H9 (cell line): ENCODE measurements at places on chromosomes 4 and X.

DNA sequence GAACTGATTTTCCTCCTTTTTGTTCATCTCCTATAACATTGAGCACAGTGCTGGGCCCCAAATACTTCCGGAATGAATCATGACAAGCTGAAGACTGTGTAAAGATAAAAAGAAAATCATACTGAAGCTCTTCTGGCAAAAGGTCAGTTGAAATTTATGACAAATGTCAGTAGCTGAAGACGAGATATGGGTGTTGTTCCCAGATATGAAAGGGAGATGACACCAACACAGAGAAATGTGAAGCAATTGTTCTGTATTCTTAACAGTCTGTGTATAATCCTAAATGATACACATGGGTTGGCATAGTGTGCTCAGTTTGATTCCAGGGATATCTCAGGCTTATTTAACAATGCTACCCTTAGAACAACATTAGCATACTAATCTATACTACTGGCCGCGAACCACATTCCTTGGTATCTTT, 170.5 kb upstream of the PITX2 start:
- DNase-seq = no peak

- no peak for DNase-seq
Measured at GRCh38 chr4:22637306-22637705, 55.4 kb upstream of the GBA3 start.

DNA sequence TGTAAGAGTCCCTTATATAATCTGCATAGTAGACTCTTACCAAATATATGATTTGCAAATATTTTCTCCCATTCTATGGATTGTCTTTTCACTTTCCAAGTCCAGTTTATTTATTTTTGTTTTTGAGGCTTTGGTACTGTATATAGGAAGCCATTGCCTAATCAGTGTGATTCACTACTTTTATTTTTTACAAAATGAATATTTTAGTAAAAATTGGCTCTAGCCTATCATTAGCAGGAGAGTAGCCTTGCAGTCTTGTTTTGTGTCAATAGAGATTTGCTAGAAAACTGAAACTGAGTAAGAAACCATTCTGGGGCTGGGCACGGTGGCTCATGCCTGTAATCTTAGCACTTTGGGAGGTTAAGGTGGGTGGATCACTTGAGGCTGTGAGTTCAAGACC, 199.9 kb upstream of the MAB21L2 start:
- no peak for DNase-seq

GRCh38 chr4:85522277-85522676, 47.3 kb downstream of the ARHGAP24 start:
- no peak for DNase-seq

GRCh38 chrX:19697416-19697815, 182.1 kb upstream of the MAP3K15 start:
- no peak for DNase-seq

DNA sequence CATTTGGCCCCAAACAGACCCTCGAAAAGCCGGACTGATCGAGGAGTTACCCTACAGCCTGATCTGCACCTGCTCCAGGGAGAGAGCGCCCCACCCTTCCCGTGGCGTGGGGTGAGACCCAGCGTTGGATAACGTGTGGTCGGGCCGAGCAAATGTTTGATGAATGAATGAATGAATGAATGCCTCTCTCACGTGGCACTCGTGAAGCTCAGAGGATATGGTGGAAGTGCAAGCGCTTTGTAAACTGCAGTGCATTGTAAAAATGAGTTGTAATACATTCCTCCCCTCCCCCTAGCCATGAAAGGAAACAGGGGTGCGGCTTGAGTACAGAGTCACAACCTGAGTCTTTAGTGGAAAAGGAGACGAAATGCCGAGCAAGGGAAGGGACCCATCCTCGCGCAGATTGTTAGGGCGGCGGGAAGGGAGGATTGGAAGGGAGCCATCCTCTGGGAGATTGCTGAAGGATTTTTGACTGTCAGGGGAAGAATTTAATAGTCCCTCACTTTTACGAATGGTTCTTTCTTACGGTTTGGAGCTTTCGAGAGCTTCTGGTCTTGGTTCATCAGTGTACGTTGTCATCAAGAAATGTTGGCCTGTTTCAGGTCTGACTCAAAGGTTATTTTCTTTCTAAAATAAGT, 772 bp upstream of the FBXW7 start:
- DNase-seq = no peak

DNA sequence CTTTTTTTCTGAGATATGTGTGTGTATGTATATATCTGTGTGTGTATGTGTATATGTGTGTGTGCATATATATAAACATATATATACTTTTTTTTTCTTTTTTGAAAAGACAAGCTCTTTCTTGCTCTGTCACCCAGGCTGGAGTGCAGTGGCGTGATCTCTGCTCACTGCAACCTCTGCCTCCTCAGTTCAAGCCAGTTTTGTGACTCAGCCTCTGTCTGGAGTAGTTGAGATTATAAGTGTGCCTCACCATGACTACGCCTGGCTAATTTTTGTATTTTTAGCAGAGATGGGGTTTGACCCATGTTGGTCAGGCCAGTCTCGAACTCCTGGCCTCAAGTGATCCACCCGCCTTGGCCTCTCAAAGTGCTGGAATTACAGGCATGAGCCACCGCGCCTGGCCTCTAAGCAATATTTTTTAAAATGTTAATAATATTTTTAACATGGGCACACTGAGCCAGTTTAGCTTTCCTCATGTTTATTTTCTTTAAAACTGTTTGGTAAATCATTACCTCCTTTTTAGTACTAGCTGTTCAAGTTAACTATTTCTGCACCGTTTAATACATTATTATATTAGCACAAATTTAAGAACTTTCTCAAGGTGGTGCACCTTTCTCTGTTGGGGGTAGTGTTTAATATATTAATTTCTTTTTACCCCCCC, 33.3 kb downstream of the BBS12 start:
- no peak for DNase-seq

- DNase-seq = no peak
Measured at GRCh38 chr4:162841753-162842152, 324.9 kb downstream of the NAF1 start.

- no peak for DNase-seq
Measured at GRCh38 chrX:118718737-118719136, 8.7 kb upstream of the IL13RA1 start.

GRCh38 chr4:182823576-182823975, 93.6 kb downstream of the DCTD start:
- DNase-seq = no peak

DNA sequence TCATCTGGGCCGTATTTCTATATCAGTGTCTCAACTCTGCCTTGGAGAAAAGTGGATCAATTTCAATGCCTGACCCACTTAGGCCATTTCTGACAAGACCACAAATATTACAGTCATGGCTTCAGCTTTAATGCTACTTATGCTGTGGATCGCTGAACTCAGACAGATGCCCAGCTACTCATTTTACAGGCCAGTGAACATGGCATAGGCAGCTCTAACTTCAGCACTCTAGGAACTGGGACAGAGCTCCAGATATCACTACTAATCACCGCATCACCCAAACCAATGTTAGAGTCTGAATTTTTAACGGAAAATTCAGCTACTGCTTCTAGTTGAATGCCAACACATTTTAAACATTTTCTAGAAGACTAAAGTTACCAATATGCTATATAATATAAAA, 809.6 kb upstream of the FRG1 start:
- DNase-seq = no peak
